NCI-H187 treated with DMSO at 0.1 percent for 48 hours (cell line): ENCODE measurements at places on chromosomes 3 and 15.
A peak's percentile ranks its signal among the peaks of the same experiment; 100 is the strongest.

DNA sequence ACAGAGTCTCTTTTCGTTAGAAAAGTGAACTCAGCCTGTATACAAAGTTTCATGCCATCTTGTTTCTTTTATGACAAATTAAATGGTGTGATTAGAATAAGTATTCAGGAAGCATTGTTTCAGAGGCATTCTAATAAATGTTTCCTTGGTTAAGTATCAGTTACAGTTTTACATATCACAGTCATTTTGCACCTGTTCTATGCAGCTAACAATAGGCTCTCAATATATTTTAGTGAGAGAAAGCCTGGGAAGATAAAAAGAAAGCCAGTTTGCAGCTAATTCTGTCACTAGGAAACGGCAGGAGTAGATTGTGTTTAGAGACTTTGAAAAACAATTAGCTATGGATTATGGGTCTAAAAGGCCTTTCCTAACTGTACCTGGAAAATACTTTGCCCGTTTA is 252.8 kb downstream of the ZIC1 start:
- no peak for DNase-seq

DNA sequence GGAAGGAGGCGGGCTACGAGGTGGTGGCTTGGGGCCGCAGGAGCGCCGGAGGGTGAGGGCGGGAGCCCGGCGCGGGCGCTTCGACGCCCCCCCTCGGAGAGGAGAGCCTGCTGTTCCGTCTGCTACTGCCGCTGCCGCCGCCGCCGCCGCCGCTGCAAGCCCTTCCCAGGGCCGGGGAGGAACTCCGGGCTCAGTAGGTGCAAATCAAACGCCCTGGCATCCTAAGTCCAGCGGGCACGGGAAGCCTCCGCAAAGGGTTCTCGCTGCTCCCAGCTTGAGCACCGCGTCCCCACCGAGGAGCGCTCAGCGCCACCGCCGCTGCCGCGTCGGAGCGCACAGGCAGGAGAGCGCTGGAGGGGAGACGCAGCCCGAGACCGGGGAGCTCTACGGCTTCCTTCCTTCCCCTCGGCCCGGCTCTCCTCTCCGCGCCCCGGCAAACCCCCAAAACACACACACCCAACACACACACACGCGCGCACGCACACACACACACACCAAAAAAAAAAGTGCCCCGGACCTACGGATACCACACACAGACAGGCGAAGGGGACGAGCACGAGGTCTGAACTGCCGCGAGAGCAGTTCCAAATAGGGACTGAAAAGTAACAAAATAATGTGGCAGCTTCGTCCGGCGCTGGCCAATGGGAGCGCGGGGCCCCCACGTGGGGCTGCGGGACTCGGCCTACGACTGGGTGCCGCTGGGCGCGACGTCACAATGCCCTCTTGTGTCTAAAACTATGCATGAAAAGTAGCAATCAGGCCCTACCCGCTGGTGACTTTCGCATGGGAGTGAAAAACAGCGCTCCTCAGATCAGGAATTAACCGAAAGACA is at the start of gene TLE3:
Gene TLE3 (minus strand): TSS at position 597 of the 832 bp plus-strand sequence. CDS start 1,119 bp downstream, outside the sequence.
- DNase-seq = peak; percentile 86

- DNase-seq = no peak
These were observed 23.9 kb downstream of the GOLGA6L2 start for GRCh38 chr15:23422946-23423708.

- DNase-seq = no peak
These were observed 40.8 kb downstream of the HDGFL3 start for GRCh38 chr15:83166830-83167229.

- no peak for DNase-seq
These were observed 154.5 kb upstream of the TBL1XR1 start for GRCh38 chr3:177351757-177352158.

- DNase-seq = no peak
These were observed 31.3 kb downstream of the EFL1 start for GRCh38 chr15:82231233-82231632.

GRCh38 chr3:196193133-196193735 is 18.0 kb downstream of the ZDHHC19 start:
- DNase-seq = no peak

- no peak for DNase-seq
These were observed 28.9 kb upstream of the LPP start for GRCh38 chr3:188125076-188125475.

GRCh38 chr15:23690450-23690852 is 3.3 kb upstream of the NDN start:
- DNase-seq = no peak

DNA sequence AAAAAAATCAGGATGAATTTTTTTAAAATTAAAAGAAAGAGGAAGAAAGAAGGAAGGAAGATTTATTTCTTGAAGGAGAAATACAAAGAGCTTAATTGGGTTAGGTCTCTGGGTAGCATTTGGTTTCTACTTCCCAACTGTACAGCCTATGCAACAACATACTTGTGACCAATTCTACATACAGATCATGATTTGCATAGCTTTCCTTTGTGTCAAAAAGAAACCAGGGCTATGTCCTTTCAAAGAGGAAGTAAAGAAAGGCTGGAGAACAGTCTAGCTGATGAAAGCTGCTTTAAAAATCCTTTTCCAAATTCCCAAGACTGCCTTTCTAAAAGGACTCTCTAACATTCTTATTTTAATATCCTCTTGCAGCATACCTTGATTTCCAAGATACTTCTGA is 6.1 kb upstream of the HGD start:
- DNase-seq = no peak

DNA sequence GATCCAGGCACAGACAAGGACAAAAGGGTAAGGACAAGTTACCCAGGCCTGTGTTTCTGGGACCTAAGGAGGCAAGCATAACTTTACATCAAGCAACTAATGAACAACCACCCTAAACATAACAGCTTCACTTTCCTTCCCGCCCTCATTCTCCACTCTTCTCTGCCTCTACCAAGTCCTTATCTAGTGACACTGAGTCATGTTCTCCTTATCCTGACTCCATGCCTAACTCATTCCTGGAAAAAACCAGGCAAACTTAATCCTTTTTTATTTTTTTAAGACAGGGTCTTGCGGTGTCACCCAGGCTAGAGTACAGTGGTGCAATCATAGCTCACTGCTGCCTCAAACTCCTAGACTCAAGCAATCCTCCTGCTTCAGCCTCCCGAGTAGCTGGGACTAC is 44.5 kb downstream of the TMEM44 start:
- no peak for DNase-seq
